ENCODE measurements at places on chromosomes 4 and X.

DNA sequence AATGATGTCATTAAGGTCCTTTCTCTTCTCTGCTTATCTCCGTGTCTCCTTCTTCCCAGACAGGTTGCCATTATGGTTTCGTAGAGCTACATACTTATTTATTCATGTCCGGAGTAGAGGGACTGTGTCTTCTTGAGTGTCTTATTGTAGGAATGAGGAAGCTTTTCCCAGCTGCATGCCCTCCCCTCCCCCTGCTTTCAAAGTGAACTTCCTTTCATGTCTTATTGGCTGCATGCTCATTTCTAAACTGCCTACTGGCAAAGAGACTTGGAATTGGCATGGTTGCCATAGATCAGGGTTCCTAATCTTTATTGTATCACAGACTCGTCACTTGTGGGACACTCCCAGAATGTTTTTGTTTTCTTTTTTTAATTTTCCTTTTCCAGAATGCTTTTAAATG is 15.4 kb downstream of the VAMP7 start:
- no peak for DNase-seq

DNA sequence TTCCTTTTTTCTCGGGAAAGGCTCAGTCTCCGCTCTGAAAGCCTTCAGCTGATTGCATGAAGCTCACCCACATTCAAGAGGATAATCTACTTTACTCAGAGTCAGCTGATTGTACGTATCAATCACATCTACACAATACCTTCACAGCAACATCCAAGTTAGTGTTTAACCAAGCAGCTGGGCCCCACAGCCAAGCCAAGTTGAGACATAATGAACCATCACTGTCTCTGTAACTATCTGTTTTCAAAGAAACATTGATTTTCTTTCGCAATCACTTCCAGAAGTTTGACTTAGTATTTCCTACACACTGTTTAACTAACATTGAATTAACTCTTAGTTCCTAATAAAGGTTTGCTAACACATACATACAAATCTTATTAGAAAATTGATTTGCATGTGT is 40.3 kb downstream of the RWDD4 start:
- DNase-seq: no peak

- DNase-seq: no peak
Measured at GRCh38 chr4:139887376-139887802, 221.8 kb downstream of the MGST2 start.

DNA sequence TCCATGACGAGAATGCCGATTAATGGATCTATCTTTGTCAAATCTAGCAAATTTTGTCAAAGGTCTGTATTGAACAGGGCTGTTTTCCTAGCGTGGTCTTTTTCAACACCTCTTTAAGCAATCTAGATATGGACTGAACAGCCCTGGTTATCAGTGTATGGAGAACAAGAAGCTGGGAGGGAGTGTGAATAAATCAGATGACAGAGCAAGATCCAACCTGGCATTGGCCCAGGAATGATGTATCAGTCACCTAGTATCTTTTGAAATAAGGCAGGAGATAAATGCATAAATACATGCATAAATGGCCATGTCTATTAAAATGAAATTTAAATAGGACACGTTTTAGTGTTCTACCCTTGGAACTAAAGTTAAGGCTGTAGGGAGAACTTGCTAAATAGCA is 15.7 kb upstream of the AP1S2 start:
- no peak for DNase-seq

GRCh38 chrX:106621836-106622235 is 10.1 kb downstream of the RADX start:
- no peak for DNase-seq

- no peak for DNase-seq
Measured at GRCh38 chr4:47000406-47000805, 7.0 kb upstream of the GABRA4 start.

DNA sequence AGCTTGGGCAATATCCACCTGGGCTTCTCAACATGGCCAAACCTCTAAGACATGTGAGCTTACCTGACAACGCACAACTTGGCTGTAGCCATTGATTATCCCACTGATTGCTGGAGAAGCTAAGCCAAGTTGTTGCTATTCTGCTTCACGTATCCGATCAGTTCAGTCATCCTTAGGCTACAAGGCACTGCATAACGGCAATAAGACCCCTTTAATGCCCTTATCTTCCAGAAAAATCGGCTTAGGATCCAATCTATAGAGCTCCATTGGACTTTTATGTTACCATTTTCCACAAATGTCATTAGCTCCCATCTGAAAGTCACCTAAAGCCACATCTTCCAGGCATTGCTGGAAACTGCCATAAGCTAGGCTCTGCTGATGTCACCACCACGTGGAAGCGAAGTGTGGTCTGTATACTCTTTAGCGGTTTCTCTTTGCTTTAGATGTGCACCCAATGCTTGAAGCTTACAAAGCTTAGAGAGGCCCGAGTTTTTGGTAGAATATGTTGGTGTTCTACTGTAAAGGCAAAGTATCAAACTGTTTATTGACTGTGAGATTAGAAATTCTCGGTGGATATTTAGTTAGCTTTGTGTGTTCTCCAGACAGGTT is 163.1 kb downstream of the CPE start:
- peak; percentile 51 for DNase-seq

- DNase-seq: no peak
Measured at GRCh38 chr4:189765301-189765700, 175.4 kb upstream of the FRG1 start.

DNA sequence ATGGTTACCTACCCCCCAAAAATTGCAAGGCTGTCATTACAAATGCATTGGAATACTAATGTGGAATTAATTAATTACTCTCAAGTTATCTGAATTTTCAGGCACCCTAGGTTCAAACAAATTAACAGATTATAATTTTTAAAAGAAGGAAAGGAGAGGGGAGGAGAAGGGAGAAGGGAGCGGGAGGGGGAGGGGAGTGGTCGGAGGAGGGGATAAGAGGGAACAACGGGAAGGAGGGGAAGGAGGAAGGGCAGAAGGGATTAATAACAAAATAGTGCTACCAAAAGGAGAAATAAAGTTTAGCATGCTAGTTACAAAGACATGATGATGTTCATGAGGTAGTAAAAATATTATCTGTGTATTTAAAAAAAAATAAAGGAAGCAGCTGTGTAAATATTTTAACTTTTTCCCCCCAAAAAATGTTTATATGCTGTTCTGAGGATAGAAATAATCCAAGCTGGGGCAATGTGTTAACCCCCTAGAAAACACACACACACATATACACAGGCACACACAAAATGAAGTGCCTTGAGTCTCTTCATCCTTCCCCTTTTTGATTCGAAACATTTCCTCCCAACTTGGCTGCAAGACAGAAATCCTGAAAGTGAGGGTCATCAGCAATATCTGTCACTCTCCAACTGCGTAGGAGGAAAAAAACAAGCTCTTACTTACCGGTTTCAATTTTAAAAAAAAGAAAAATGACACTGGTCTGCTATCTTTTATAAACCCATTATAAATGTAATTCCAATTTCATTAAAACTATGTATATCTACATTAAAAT is 58.8 kb downstream of the PPP3CA start:
- no peak for DNase-seq

- DNase-seq: no peak
Measured at GRCh38 chr4:41556526-41556925, 18.6 kb downstream of the LIMCH1 start.

DNA sequence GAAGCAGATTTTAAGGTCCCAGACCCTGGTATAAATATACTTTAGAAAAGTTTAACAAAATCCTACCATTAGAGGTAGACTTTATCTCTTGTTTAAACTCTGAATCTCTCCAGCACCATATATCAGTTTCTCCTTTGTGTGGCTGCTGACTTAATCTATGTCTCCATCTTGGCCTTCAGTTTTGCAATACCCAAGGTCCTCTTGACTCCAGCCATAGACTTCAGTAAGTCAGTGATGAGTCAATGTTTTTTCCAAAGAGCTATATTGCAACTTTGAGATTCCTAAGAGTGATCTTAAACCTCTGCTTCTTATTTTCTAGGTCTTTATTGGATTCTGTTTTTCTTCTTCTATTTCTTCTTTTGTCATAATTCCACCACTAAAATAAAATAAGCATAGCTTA is 50.8 kb upstream of the ADGRL3 start:
- no peak for DNase-seq

- no peak for DNase-seq
Measured at GRCh38 chr4:52693492-52693891, 34.4 kb upstream of the USP46 start.

DNA sequence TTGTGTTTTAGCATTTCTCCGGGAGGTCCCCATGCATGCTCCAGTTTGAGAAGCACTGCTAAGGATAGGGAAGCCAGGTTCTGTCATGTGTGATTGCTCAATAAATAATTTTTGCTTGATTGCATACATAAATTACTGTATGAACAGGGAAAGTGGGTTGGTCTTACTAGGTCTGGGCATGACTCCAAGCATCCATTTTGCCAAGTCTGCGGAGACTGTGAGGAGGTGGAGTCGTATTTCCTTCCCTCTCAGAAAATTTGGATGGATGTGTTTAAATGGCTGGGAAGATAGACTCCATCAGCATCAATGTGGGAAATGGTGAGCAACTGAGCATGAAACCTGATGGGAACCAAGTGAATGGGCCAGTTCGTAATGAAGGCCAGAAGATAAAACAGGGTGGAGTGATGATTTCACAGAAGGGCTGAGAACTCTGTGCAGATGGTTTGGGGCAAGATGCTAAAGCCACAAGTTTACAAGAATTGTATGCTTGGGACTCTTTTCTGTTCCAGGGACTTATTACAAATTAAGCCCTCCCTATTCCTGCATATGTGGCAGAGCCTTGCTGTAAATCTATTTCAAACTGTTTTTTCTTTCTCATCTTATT is 84.1 kb downstream of the NHS start:
- no peak for DNase-seq

DNA sequence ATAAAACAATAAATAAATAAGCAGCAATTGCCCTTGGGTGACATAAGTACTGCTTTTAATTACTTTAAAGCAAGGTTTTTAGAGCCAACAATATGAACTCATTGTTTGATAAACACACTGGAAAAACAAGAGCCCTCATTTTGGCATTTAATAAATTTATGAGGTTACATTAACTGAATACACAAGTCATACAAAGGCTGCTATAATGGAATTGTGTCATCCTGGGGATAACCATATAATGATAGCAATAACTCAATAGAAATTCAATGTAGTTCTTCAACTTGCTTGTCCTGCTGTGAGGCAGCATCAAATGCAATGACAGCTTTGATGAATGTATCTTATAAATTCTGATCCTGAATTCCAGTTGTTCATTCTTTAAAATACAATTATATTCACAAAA is 1512.5 kb downstream of the STIM2 start:
- no peak for DNase-seq

DNA sequence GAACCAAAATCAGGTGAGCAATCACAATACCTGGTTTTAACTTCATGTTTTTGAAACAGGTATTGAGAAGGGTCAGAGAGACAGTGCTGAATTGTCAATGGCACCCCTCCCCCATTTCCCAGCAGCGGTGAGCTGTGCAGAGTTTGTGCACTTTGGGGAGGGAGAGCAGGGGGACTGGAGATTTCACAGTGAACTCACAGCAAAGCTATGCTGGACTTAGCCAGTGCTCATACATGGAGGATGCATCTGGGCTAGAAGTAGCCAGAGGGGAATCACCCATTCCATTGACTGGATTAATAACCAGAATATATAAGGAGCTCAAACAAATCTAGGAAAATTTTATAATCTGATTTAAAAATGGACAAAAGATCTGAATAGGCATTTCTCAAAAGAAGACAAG is 612.6 kb downstream of the STPG2 start:
- no peak for DNase-seq

DNA sequence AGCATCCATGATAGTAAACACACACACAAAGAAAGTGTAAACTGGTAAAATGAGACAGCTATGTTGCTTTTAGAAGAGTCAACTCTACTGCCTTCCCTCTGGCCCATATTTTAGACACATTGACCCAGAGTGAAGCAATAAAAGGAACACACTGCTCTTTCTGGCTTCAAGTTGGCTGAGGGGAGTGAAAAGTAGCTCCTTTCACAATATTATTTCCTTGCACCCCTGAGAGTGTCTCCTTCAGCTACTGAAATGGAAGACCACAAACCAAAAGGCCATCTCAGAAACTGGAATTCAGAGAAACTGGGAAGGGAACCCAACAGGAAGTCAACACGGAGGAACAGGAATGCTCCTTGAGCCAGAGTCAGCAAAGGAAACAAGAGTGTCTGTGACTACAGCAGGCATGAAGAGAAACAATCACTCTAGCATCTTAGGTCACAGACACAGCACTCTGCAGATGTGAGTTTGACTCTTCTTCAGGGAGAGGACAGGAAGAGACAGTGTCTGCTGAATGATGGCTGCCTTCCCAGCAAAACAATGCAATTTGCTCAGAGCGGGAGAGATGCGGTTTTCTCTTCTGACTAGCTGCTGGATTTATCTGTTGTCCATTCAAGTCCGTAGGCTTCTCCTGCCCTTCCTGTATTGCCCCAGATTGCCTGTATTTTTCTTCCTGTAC is 106.7 kb downstream of the SPATA18 start:
- DNase-seq: no peak

- no peak for DNase-seq
Measured at GRCh38 chr4:55866290-55866907, 13.0 kb downstream of the EXOC1 start.

DNA sequence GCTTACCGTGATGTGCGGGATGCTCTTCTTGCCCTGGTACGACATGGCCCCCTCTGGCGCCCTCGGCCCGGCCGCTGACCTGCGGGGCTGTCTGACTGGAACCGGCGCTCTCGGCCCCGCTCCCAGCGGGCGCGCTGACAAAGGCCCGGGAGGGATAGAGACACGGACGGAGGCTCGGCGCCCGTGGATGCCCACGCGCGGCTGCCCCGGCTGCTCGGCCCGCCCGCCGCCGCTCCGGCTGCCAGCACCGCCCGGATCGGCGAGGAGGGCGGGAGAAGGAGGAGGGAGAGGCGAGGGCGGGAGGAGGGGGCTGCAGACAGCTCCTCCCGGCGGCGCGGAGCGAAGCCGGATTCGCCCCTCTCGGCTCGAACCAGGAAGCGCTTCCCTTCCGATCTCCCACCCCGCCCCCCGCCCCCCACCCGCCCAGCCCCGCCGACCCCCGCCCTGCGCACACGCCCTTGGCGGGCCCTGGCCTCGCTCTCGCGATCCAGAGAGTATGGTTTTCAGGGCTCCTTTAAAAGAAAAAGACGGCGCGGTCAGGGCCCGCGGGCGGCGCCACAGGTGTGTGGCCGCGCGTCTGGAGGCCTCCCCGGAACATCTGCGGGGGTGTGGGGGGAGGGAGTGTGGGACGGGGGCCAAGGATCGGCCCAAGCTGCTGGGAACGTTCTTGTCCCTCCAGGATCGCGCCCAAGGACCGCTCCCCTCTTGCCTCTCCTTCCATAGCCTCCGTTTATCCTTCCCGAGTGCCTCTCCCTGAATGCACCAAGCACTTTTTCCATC is 4.5 kb downstream of the CRMP1 start:
- DNase-seq: no peak

Data from activated CD4-positive, alpha-beta T cell treated with anti-CD3 and anti-CD28 coated beads, Interleukin-2, amount 10 ng/mL, durations not matched to agents 7 days and 5 days (primary cell).